Cardiac muscle cell (in vitro differentiated cells and primary cell): ENCODE measurements at places on chromosomes 16 and 17.
A peak's percentile ranks its signal among the peaks of the same experiment; 100 is the strongest.

DNA sequence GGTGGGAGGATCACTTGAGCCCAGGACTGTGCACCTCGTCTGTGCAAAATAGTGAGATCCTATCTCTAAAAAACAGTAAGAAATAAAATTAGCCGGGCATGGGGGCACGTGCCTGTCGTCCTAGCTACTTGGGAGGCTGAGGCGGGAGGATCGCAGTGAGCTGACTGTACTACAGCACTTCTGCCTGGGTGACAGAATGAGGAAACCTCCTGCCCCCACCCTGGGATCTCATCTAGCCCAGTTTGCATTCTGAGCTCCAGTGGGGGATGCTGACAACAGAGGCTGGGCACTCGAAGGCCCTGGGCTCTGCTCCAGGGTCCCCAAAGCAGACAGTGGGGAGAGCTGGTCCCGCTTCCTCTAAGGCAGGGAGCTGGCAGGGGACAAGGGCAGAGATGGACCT is 7.1 kb downstream of the NAGPA start:
- DNase-seq, result no peak

DNA sequence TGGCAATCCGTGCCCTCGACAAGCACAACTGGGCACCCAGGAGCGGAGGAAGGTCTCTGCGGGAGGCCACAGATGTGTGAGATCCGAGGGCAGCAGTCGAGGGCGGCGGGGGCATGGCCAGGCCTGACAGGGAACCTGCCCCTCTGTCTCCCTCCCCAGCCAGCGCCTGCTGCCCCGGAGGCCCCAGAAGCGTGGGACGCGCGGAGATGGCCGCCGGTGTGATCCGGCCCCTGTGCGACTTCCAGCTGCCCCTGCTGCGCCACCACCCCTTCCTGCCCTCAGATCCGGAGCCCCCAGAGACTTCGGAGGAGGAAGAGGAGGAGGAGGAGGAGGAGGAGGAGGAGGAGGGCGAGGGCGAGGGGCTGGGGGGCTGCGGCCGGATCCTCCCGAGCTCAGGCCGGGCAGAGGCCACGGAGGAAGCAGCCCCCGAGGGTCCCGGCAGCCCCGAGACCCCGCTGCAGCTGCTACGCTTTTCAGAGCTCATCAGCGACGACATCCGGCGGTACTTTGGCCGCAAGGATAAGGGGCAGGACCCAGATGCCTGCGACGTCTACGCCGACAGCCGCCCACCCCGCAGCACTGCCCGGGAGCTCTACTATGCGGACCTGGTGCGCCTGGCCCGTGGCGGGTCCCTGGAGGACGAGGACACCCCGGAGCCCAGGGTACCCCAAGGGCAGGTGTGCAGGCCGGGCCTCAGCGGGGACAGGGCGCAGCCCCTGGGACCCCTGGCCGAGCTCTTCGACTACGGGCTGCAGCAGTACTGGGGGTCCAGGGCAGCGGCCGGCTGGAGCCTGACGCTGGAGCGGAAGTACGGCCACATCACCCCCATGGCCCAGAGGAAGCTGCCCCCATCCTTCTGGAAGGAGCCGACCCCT is 1.7 kb downstream of the PERCC1 start:
- no peak for DNase-seq

DNA sequence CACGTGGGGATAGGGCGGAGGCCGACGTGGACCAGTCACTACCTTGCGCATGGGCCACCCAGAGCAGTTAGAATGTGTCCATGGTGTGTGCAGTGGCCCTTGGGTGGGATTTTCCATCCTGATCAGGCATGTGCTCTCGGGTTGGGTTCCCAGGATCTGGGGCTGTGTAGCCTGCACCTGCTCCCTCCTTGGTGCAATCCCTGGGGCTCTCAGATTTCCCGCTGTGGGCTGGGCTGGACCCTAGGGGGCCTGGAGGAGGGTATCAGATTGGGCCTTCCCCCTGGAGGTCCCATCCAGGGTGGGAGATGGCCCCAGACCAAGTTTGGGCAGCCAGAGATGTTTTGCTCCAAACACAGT is 1.3 kb downstream of the SMTNL2 start:
- DNase-seq, result no peak

- DNase-seq, result no peak
These were observed 14.6 kb downstream of the AP1G1 start for GRCh38 chr16:71794018-71794417.

- DNase-seq, result no peak
These were observed 11.6 kb upstream of the DLX4 start for GRCh38 chr17:49957350-49957749.

DNA sequence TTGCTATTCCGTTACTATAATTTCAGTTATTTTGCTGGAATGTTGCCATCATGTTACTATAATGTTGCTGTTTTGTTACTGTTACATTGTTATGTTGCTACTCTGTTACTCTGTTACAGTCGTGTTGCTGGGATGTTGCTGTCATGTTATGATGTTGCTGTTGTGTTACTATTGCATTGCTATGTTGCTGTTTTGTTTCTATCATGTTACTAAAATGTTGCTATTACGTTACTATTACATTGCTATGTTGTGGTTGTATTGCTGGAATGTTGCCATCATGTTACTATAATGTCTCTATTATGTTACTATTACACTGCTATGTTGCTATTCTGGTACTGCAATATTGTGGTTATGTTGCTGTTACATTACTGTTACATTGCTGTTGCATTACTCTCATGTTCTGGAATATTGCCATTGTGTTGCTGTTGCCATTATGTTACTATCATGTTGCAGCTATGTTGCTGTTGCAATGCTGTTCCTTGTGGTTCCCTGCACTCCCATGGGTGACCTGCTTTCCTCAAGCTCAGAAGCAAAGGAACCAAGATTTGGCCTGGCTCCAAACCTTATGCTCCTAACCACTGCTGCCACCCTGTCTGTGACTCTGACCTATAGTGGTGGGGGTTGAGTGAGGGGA is 64.4 kb downstream of the ABCC6 start:
- DNase-seq, result no peak

DNA sequence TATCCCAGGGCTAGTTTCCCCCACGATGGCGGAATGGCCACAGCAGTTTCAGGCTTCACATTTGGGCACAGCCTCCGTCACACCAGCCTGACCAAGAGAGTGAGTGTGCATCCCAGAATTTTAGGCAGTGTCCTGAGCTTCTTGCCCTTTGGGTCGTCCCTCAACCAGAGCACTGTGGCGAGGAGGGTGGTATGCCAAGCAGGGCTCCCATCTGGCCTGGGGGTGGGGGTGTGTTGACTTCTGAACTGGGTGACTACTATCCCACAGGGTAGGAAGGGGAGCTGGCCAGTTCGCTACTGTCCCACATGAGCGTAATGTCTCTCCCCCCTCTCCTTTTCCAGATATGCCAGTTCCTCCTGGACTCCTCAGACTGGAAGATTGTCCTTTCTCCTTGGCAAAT is 16.1 kb downstream of the USP10 start:
- no peak for DNase-seq

GRCh38 chr16:66984892-66985311 is 3.5 kb upstream of the CES4A start:
- no peak for DNase-seq

- no peak for DNase-seq
These were observed 202.5 kb downstream of the MSI2 start for GRCh38 chr17:57458718-57459285.

DNA sequence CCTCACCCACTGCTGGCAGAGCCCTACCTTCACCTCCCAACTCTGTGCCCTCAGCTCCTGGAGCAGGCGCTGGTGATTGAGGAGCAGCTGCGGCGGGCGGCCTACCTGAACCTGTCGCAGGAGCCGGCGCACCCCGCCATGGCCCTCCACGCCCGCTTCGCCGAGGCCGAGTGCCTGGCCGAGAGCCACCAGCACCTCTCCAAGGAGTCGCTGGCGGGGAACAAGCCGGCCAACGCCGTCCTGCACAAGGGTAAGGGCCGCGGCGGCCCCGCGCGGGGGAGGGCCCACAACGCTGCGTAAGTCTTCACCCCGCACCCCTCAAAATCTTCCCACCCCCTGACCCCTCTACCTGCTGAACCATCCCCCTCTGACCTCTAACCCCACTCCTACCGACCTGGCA is 7.0 kb downstream of the RNF227 start:
- DNase-seq, result no peak

- DNase-seq, result peak; percentile 62
These were observed 15.5 kb downstream of the NEUROD2 start for GRCh38 chr17:39591958-39592954.

- no peak for DNase-seq
These were observed 127.1 kb upstream of the PLCG2 start for GRCh38 chr16:81651758-81652718.

DNA sequence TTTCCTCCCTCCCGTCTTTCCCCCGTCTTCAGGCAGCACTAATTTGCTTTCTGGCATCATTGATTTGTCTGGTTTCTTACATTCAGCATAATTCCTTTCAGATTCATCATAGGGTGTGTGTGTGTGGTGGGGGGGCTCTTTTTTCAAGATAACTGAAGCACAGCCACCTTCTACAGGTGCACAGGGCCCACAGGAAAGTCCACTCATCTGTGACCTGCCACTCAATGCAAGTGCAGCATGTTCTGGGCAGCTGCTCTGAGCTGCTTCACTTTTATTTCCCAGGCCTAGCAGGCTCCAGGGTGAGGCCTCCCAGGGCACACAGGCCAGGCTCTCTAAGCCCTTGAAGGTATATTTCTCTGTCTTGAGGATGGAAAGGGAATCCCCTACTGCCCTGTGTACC is 35.2 kb upstream of the MYH10 start:
- no peak for DNase-seq
